Esophagus (tissue), 2 donors: ENCODE measurements at places on chromosomes 16 and 17. TPM values are rescaled to one million over a fixed set of nuclear protein-coding genes. Genes with fewer than 3 reads are reported as not detected.

BCAR1 gene
- polyA plus RNA-seq, result 20.2 TPM

NDUFAF8 gene
- polyA plus RNA-seq, result 37.1 TPM

HSD17B1 gene
- 9.0 TPM for polyA plus RNA-seq

SPNS2 gene
- polyA plus RNA-seq, result 238 TPM

TMEM107 gene
- polyA plus RNA-seq, result 5.6 TPM

C17orf107 gene
- 0.71 TPM for polyA plus RNA-seq

NKD1 gene
- 2.0 TPM for polyA plus RNA-seq

CXCL16 gene
- polyA plus RNA-seq, result 10.9 TPM

PABPN1L gene
- polyA plus RNA-seq, result 0.04 TPM

XAF1 gene
- 9.4 TPM for polyA plus RNA-seq

HBQ1 gene
- polyA plus RNA-seq, result not detected

DOC2B gene
- polyA plus RNA-seq, result 14.5 TPM

TMEM238L gene
- 8.1 TPM for polyA plus RNA-seq

GRAP gene
- 1.2 TPM for polyA plus RNA-seq

IRX6 gene
- polyA plus RNA-seq, result 0.14 TPM

METTL23 gene
- 22.9 TPM for polyA plus RNA-seq

ST6GALNAC1 gene
- 40.1 TPM for polyA plus RNA-seq

SPATA22 gene
- 0.02 TPM for polyA plus RNA-seq

PYDC1 gene
- not detected for polyA plus RNA-seq

LPO gene
- not detected for polyA plus RNA-seq

BORCS6 gene
- polyA plus RNA-seq, result 3.3 TPM

CACNG1 gene
- polyA plus RNA-seq, result not detected

EVPL gene
- polyA plus RNA-seq, result 229 TPM

CX3CL1 gene
- polyA plus RNA-seq, result 5.0 TPM

CIAO2B gene
- 266 TPM for polyA plus RNA-seq

HOXB1 gene
- polyA plus RNA-seq, result 0.29 TPM

HS3ST4 gene
- polyA plus RNA-seq, result 0.08 TPM

NAGLU gene
- polyA plus RNA-seq, result 17.6 TPM

APOBR gene
- polyA plus RNA-seq, result 1.2 TPM

CCL8 gene
- polyA plus RNA-seq, result 0.08 TPM

SLFN14 gene
- polyA plus RNA-seq, result not detected

GAS7 gene
- polyA plus RNA-seq, result 7.7 TPM

CEP295NL gene
- 0.25 TPM for polyA plus RNA-seq

CD300E gene
- 0.02 TPM for polyA plus RNA-seq
